ENCODE measurements at places on chromosomes 6 and 20.
A peak's percentile ranks its signal among the peaks of the same experiment; 100 is the strongest.

- peak; percentile 65 for DNase-seq
Observed at GRCh38 chr6:5174244-5174643, 86.5 kb downstream of the LYRM4 start.

- no peak for DNase-seq
Observed at GRCh38 chr20:22502731-22503191, 81.6 kb downstream of the FOXA2 start.

DNA sequence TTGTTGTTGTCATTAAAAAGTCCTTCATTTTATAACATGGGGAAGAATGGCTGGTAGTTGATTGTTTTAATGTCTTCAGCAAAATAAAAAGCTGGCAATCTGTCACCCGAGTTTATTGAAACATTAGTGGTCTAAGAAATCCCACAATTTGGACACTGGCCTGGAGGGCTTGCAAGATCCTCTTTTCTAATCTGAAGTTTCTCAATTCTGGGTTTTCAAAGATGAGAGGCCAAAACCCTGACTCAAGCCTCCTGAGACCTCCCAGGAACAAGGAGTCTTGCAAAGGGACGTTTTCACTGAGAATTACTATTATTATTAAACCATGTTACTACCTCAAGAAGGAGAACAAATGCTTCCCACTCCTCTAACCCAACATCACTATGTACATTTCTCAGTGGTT lies 19.5 kb downstream of the MAP1LC3A start:
- peak; percentile 53 for DNase-seq

DNA sequence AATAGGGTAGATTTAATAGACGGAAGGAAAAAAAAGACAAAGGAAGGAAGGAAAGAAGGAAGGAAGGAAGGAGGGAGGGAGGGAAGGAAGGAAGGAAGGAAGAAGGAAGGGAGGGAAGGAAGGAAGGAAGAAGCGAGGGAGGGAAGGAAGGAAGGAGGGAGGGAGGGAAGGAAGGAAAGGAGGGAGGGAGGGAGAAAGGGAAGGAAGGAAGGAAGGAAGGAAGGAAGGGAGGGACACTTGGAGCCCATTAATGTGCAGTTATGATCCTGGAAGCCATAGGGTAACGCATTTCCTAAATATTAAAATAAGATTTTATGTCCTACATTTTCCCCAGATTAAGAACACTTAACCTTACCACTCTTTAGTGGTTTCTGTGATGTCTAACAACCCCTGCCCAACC lies 465.7 kb downstream of the ADGRB3 start:
- no peak for DNase-seq

DNA sequence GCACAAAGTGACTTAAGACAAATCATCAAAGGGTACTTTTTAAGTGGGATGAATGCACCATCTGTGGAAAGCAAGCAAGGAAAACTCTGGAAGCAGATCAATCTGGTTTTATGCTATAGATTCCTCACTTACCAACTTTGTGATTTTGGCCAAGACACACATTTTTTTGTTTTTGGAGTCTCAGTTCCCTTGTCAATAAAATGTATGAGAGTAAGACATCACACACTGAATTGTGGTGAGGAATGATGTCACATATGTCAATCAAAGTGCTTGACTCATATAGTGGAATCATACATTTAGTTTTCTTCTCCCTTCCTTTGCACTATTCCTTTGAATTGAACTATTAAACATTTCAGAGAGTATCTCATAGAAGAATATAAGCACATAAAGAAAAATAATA lies 620.5 kb upstream of the CITED2 start:
- no peak for DNase-seq

DNA sequence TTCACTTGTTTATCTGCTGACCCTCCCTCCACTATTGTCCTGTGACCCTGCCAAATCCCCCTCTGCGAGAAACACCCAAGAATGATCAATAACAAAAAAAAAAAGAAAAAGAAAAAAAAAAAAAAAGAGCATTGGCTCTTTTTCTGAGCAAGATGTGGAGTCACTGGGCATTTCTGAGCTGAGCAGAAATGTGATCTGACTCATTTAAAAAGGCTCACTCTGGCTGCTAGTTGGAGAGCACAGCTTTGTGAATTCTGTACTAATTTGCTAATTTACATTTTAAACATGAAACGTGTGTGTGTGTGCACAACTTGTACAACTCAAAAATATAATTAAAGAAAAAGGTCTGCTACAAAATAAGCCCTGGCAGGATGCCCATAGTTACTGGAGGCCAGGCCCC lies 20.2 kb downstream of the SCML4 start:
- DNase-seq, result no peak

DNA sequence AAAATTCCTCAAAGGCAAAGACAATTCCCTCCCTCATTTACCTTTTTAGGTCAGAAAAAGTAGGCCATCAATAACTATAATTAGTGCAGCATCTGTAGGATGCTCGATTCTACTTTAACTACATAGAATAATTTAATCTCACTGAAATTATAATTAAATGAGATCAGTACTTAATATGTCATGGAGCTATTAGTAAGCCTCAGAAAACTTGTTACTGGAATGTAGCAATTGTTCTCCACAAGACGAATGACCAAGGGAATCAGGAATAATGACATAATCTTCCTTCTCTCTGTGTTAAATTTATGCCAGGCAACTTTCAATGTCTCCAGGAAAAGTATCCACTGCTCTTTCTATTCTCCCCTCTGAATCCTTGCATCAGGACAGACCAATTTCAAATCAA lies 34.1 kb downstream of the SESN1 start:
- DNase-seq, result no peak

GRCh38 chr6:37582306-37582705 lies 82.6 kb upstream of the CCDC167 start:
- DNase-seq, result no peak

DNA sequence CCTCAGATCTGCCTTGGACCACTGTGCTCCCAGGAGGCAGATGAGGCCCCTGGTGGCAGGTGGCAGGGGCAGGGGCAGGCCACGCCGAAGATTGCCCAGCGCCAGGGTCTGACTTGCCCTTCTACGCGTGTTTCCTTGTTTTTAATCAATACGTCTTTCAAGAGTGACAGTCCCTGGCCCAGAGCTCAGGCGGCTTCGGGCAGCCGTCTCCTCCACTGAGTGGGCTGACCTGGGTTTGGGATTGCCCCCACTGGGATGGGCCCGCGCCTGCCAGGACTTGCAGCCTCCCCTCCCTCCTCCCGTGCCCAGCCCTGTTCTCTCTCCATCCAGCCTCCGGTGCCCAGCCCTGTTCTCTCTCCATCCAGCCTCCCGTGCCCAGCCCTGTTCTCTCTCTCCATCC lies 21.2 kb downstream of the FRMD1 start:
- no peak for DNase-seq

DNA sequence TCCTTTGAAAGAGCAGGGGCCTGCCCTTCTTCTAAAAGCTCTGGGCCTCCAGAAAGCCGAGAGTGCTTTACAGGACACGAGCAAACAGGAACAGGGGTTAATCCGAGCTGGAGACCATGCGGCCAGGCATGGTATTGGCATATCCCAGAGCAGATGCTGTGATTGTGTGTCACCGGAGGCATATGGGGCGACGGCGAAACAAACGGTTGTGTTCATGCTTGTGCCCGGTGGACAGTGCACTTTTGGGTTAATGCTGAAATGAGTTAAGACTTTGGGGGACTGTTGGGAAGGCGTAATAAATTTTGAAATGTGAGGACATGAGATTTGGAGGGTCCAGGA lies 1088.7 kb upstream of the DEFB115 start:
- DNase-seq, result no peak

GRCh38 chr20:33910056-33910455 lies 83.7 kb upstream of the RALY start:
- DNase-seq, result no peak

Data from MV-4-11 (cell line).